CD4-positive, alpha-beta T cell treated with Interleukin-10 for 1 hour (primary cell): ENCODE measurements at places on chromosomes 5 and 9.
A peak's percentile ranks its signal among the peaks of the same experiment; 100 is the strongest.

DNA sequence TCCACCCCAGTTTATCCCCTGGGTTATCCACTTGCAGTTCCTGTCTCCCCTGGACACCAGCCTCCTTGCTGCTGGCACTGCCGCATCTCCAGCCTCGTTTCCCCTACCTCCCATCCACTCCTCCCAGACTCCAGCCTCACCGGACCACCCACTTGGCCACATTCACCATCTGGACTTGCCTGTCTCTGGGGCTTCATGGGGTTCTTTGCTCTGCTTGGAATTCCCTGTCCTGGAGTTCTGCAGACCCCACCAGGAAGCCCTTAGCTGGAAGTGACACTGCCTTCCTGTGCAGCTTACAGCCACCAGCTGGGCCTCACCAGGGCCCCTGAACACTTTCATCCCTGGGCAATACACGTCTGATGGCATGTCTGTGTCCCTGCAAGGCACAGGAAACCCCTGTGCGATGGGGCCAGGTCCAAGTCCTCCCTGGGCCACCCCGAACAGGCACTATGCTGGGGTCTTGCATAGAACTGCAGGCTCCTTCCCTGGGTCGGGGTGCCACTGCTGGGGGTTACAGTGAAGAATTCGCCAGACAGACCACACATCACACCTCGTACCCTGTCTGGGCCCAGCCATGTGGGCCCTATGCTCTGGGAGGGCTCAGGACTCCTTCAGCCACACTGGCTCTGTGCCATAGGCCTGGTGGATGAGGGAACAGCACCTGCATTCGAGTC, 3.0 kb downstream of the FLT4 start:
- no peak for DNase-seq

DNA sequence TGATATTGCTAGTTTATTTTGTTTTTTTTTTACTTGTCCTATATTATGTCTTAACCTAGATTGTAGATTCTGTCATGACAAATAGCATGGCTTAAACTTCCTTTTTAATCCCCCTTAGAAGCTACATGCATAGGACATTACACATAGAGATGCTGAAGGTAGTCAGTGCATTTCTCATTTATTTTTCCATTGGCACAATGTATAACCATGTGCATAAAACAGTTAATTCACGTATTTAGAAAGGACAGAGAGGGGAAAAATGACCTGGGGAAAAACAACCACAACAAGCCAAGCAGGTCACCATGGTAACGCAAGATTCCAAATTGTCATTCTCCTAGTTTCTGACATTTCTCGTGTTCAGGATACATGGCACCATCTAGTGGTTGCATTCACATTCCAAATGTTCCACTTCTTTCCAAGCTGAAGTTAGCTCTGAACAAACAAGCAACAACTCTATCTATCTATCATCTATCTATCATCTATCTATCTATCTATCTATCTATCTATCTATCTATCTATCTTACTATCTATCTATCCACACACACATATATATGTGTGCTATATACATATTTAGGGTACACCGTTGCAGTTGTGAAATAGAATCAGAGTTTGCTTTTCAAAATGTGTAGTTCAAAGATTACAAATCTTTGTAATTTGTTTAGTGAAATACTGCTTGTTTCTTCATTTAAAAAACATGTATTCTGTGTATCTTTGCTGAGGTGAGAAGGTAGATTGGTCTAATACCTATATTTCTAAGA, 487.2 kb upstream of the ST8SIA4 start:
- peak; percentile 25 for DNase-seq

- no peak for DNase-seq
Measured at GRCh38 chr9:438066-438465, 223.4 kb downstream of the DOCK8 start.

- DNase-seq = no peak
Measured at GRCh38 chr5:126899476-126899875, 122.5 kb downstream of the LMNB1 start.

DNA sequence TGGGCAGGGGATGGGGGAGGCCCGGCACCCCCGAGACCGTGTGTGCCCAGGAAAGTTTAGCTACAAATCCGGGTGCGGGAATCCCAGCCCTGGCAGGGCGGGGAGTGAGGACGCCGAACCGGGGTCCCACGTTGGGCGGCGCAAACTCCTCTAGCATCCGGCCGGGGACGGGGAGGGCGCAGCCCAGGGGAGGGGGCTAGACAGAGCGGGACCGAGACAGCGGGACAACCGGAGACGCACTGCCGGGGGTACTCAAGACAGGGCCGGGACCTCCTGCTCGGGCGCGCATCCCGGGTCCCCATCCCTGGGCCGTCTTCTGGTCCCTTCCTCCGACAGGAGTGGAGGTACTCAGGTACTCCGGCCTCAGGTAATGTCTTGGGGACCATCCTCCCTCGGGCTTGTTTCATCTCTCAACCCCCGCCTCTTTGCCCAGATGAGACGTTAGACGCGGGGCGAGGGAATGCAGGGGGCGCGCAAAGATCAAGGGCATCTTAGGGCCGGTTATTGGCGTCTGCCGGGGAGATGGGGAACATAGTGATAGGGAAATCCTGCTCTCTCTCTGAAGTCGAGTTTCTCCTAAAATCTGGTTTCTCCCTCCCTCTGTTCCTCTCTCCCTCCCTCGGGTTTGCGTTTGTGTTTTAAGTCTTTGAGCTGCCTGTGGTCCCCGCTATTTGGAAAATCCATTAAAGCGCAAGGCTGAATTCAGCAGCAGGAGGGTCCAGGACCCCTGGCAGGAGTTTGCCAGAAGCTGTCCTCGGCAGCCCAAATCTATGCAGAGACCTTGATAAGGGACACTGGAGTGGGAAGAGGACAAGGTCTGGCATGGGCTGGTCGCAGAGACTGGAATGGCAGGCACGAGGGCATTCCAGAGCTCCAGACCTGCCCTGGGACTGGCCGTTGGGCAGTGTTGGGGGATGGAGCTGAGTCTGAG, 815 bp downstream of the PDZD2 start:
- DNase-seq = no peak

DNA sequence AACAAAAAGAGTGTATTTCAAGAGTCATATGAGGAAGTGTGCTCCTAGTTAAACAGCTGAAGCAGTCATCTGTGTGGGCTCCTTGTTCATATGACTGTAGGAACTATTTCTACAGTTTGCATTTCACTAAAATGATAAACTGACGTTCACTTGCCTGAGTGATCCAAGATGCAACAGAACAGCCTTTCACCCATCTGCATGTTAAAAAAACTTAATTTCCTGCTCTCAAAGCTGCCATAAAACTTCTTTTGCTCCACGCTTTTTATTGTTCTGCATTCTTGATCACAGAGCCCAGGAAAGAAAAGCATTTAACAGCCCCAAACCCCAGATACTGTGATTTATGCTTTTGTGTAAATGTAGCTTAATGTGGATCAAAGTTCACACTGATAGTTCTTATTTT, 43.9 kb downstream of the ZNF608 start:
- no peak for DNase-seq

- no peak for DNase-seq
Measured at GRCh38 chr5:63293317-63293716, 668.9 kb downstream of the HTR1A start.

DNA sequence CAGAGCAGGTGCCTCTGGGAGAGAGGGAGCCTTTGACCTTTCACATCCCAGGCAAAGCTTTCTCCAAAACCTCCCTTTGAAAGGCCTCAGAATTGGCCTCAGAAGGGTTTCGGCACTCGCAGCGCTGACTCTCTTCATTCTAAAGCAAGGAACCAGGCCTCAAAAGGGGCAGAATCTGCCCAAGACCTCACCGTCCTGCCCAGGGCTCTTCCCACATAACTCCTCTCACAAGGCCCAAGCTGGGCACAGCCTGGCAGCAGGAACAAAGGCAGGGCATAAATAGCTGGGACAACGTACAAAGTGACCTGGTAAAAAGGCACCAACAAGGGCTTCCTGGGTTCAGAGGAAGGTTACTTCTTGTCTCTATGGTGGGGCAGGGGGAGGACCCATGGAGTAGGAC, 166.3 kb upstream of the FSTL4 start:
- no peak for DNase-seq

GRCh38 chr5:170155771-170156170, 50.1 kb downstream of the FOXI1 start:
- DNase-seq = no peak

DNA sequence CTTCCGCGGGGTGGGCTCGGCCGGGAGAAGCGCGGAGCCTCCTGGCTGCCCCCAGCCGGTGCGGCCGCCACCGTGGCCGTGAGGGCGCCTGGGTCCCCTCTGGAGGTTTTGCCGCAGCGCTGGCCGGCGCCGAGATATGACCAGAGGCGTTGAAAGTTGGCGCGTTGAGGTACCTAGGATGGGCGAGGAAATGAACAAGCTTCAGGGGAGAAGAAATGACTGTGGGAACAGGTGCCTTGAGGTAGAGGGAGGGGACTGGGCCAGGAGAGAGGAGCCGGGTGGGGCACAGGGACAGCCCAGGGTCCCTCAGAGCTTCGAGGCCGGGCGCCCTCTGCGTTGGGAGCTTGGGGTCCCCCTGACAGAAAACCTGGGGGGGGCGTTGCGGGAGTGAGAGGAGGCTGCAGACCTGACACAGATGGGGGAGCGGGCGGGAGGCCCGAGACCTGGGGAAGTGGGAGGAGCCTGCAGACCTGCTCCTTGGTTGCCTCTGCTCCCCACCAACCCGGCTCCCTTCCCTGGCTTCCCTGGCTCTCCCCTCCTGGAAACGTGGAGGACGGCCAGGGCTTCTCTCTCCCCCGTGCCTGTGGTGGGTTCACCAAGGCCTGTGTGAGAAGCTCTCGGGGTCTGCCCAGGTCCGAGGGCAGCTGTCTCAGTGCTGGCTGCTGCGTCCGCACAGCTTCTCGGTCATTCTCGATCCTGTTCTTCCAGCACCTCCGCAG, 14.2 kb downstream of the RABL6 start:
- no peak for DNase-seq

- no peak for DNase-seq
Measured at GRCh38 chr9:114276908-114277821, 45.7 kb upstream of the ORM1 start.
